ENCODE measurements at places on chromosomes 5 and 9. TPM values are rescaled to one million over a fixed set of nuclear protein-coding genes. Genes with fewer than 3 reads are reported as not detected.

COL15A1 gene
- total RNA-seq = not detected

DNA sequence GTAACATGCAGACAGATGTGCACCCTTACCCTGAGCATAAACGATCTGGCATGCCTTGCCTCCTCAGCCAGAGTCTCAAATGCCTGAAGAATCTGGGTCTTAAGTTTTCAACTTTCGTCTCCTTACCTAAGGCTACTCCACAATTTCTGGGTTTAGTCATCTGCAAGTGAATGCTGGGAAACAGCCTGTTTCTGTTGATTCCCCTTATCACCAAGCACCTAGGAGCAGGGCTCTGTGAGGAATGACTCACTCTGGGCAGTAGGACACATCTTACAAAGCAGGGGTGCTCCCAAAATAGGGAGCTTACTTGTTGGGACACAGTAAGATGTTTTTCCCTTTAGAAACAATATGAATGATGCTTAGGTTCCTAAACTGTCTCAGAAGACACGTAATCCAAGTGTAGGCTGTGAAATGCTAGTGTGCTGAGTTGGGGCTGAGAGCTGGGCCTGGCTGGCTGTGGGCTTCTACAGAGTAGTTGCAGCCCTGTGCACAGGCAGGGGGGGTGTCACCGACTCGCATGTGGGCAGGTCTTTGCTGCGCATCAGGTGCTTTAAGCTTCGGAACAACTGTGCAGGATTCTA is 58.0 kb downstream of the DAP start:
- peaks cover 24% of the 10 kb centered on the region for H3K4me1 ChIP-seq
- no peak overlapping the region for H3K27ac ChIP-seq
- H3K4me3 ChIP-seq = no peak overlapping the region
- H3K36me3 ChIP-seq = no peaks in the 10 kb centered on the region
- no peaks in the 10 kb centered on the region for H3K27me3 ChIP-seq

- H3K27ac ChIP-seq = peak overlapping the region; percentile 86
- H3K36me3 ChIP-seq = no peaks in the 10 kb centered on the region
- peaks cover 18% of the 10 kb centered on the region for H3K4me1 ChIP-seq
- DNase-seq = no peak
- no peaks in the 10 kb centered on the region for H3K27me3 ChIP-seq
Measured at GRCh38 chr5:16937503-16938161, 1.5 kb upstream of the MYO10 start.

DNA sequence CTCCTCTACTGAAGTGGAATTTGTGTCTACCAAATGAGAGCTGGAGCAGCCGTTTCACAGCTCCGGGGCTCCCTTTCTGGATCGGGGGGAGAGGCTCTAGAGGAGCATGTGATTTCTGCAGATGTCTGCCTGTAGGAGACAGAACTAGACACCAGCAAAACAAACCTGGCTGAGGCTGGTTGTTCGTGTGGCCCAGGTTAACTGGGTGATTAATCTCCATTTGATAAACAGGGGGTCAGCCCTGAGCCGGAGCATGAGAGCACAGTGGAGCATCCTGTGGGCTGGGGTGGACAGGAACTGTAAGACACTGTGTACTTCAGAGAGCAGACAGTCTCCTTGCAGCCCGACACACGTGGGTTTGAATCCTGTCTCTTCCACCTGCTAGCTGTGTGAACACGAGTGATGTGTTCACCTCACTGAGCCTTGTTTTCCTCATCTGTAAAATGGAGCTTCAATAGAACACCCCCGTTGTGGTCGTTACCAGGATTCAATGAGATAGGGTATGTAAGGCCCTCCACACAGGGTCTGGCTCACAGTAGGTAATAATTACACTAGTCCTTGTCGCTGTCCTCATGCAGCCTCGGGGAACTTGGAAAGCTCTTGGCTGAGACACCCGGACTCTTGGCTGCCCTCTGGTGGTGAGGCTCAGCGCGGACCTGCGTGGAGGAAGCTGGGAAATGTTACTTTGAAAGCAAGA is 12.9 kb downstream of the CXCL14 start:
- no peaks in the 10 kb centered on the region for H3K27me3 ChIP-seq
- H3K27ac ChIP-seq = no peak overlapping the region
- no peak overlapping the region for H3K4me3 ChIP-seq
- peak; percentile 86 for DNase-seq

GRCh38 chr5:36870399-36871040 is 6.0 kb upstream of the NIPBL start:
- no peak for DNase-seq
- no peak overlapping the region for H3K27ac ChIP-seq
- no peaks in the 10 kb centered on the region for H3K27me3 ChIP-seq
- H3K4me3 ChIP-seq = no peak overlapping the region
- H3K36me3 ChIP-seq = no peaks in the 10 kb centered on the region

DNA sequence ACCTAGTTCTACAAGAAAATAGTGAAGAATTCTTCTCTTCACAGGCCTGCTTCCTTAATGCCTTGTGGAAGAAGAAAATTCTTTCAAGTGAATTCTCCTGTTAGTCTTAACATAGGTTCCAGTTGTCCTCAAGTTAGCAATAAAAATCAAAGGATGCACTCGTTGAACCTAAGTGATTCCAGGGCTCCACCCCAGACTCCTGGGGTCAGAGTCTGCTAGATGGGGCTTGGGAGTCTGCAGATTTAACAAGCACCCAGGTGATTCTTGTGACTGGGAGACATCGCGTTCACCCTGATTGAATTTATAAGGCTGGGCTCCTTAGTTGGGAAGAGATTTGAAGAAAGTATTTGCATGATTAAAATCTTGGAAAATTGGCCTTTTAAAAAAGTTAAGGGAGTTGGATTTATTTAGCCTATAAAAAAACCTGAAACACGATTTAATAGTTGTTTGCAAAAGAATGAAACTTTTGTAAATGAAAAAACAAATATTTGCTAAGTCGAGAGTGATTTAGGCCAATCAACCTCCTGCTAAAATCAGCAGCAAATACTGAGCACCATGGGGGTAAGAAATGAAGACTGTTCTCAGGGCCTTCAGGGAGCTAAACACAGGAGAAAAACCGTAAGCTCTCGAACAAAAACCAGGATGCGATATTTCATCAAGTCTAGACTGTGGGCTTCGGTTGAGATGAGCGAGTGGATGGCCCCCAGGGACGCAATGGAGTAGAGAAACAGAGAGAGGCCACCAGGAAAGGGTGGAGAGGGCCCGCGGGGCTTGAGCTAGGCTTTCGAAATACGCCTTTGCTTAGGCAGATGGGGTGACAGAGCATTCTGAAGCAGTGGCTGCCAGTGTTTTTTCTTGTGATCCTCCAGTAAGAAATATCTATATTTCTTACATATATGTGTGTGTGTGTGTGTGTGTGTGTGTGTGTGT is 86.9 kb upstream of the TTC23L start:
- no peak overlapping the region for H3K27ac ChIP-seq
- no peak for DNase-seq
- H3K4me1 ChIP-seq = peaks cover 23% of the 10 kb centered on the region
- no peaks in the 10 kb centered on the region for H3K27me3 ChIP-seq
- H3K36me3 ChIP-seq = no peaks in the 10 kb centered on the region

IL13 gene
- total RNA-seq = not detected

SLC25A2 gene
- total RNA-seq = 0.67 TPM

- H3K4me3 ChIP-seq = no peak overlapping the region
- H3K27me3 ChIP-seq = no peaks in the 10 kb centered on the region
- H3K36me3 ChIP-seq = no peaks in the 10 kb centered on the region
- peak; percentile 60 for DNase-seq
- H3K27ac ChIP-seq = no peak overlapping the region
Measured at GRCh38 chr9:36862206-36863145, 171.6 kb downstream of the PAX5 start.

SLC36A2 gene
- total RNA-seq = not detected

GRCh38 chr9:129383019-129383560 is 205.0 kb upstream of the IER5L start:
- H3K27ac ChIP-seq = peak overlapping the region; percentile 82
- peaks cover 13% of the 10 kb centered on the region for H3K4me1 ChIP-seq
- H3K36me3 ChIP-seq = no peaks in the 10 kb centered on the region
- peak overlapping the region; percentile 60 for H3K4me3 ChIP-seq
- no peaks in the 10 kb centered on the region for H3K27me3 ChIP-seq

DNA sequence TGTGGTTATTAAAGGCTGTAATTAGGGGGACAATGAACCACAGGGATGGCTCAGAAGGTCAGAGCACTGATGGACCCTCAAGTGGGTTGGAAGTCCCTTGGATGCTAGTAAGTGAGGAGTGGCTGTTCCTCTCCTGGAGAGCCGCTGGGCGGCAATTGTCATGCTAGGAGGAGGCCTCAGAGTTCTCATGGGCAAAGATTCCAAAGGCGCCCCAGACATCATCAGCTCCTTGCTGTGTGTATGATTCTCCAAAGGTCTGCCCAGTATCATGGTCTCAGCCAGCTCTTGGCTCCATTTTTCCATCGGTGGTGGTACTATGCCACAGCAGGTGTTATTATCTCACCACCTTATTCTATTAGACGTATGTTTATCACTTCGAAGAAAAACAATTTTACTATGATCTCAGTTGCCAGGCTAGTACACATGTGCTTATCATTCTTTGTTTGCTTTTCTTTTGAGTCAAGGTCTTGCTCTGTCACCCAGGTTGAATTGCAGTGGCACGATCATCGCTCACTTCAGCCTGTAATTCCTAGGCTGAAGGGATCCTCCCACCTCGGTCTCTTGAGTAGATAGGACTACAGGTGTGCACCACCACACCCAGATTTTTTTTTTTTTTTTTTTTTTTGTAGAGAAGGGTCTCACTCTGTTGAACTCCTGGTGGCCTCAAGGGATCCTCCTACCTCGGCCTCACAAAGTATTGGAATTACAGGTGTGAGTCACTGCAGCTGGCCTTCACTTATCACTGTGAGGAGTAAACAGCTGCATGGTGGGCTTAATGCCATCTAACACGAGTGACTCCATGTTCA is 46.8 kb downstream of the EXOSC2 start:
- no peaks in the 10 kb centered on the region for H3K27me3 ChIP-seq
- DNase-seq = no peak
- H3K4me1 ChIP-seq = no peaks in the 10 kb centered on the region
- H3K27ac ChIP-seq = no peak overlapping the region
- no peak overlapping the region for H3K4me3 ChIP-seq

DNA sequence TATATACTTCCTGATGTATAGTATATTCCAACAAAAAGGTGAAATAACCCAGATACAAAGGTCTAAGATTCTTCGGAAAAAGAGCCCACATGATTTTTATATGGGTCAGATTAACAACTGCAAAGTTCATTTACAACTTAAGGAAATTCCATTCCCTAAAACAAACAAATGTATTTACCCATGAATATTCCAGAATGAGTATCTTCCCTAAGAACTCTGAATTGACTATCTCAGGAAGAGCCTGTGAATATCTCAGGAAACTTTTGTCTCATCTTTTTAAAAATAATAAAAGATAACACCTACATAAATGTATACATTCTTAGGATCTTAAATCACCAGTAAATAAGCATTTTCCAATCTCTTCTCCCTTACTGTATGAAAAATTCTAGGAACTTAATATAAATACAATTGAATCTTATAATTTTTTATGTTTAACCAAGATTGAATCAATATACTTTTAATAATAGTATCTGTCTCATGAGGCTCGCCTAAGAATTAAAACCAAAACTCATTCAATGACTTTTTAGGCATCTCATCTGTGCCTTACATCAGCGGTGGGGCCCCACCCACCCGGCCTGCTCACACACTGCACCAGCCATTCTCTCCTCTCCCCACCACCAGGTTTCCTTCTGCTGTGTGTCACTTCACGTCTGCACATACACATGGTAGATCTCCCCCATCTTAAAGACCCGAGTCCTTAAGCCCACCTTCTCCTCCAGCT is 78.1 kb downstream of the RAPGEF1 start:
- H3K4me1 ChIP-seq = no peaks in the 10 kb centered on the region
- no peak for DNase-seq
- H3K4me3 ChIP-seq = no peak overlapping the region
- no peaks in the 10 kb centered on the region for H3K36me3 ChIP-seq

NRG2 gene
- total RNA-seq = 0.59 TPM

DNA sequence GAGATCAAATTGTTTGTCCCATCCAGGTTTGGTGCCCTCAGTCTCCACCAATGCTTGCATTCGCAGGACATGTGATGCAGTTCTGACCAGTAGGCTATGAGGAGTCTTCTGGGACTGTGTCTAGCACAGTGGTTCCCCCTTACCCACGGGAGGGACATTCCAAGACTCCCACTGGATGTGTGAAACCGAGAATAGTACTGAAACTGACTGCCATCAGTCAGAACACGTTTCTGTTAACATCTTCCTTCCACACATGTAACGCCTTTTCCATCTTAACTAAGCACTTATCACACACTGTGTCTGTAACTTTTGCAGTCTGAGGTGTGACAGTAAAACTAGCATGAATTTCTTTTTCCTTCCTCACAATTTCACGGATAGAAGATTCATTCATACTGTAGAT is 74.7 kb downstream of the PTTG1 start:
- no peak for DNase-seq
- no peak overlapping the region for H3K4me3 ChIP-seq
- no peaks in the 10 kb centered on the region for H3K4me1 ChIP-seq
- H3K27me3 ChIP-seq = no peaks in the 10 kb centered on the region

ASPN gene
- total RNA-seq = not detected

DNA sequence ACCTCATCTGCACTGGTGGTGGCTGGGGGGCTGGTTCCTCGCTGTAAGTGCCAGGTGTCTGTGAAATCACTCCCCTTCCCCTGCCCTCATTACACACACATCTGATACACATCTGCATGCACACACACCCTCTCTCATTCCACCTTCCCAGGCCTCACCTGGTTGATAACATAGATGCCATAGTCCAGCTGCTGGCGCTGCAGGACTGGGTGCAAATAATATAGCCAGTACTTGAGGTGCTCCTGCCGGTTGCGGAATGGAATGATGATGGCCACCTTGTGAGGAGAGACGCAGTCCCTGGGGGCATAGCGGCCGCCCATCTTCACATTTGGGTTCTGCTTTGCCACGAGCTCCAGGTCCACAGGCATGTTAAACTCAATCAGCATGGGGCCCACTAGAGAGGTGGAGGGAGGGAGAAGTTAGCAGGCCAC is 32.1 kb downstream of the B4GALT1 start:
- no peaks in the 10 kb centered on the region for H3K27me3 ChIP-seq
- peaks cover 40% of the 10 kb centered on the region for H3K4me1 ChIP-seq
- no peak for DNase-seq
- H3K4me3 ChIP-seq = no peak overlapping the region

GRCh38 chr9:127020036-127020801 is 102.2 kb downstream of the ANGPTL2 start:
- 0 out of 2 replicates have a peak, but pooled peaks cover 3% of the 10 kb centered on the region for H3K4me1 ChIP-seq
- no peak overlapping the region for H3K4me3 ChIP-seq
- H3K36me3 ChIP-seq = no peaks in the 10 kb centered on the region
- no peak overlapping the region for H3K27ac ChIP-seq

GRCh38 chr9:17813798-17814197 is 234.9 kb downstream of the SH3GL2 start:
- H3K4me1 ChIP-seq = no peaks in the 10 kb centered on the region
- DNase-seq = no peak
- H3K36me3 ChIP-seq = no peaks in the 10 kb centered on the region
- no peak overlapping the region for H3K4me3 ChIP-seq

Measured in Caco-2 (cell line).